NCI-H1417 treated with DMSO at 0.1 percent for 48 hours (cell line): ENCODE measurements at places on chromosomes 5 and 9.

- DNase-seq, result peak; percentile 16
These were observed 90.2 kb downstream of the HACD4 start for GRCh38 chr9:20941174-20941690.

GRCh38 chr5:148957591-148958202 lies 105.2 kb downstream of the SH3TC2 start:
- DNase-seq, result no peak

GRCh38 chr5:33257807-33258429 lies 182.8 kb upstream of the TARS1 start:
- DNase-seq, result no peak

GRCh38 chr5:6090079-6090654 lies 288.2 kb downstream of the MED10 start:
- DNase-seq, result no peak

DNA sequence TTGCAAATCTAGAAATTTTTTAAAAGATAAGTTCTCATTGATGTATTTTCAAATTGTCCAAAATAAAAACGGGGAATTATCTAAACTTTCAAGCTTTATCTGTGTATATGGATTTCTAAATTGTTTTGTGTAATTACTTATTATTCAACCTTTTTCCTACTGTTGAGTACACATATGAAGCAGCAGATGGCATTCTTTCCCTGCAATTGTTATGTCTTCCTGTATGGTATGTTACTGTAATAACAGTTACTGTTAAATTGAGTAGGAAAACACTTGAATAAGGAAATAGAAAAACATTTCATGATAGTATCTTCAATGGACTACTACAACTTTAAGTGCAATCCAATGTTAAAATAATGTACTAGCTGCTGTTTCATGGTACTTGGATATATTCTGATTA lies 124.8 kb downstream of the RANBP17 start:
- DNase-seq, result peak; percentile 5

DNA sequence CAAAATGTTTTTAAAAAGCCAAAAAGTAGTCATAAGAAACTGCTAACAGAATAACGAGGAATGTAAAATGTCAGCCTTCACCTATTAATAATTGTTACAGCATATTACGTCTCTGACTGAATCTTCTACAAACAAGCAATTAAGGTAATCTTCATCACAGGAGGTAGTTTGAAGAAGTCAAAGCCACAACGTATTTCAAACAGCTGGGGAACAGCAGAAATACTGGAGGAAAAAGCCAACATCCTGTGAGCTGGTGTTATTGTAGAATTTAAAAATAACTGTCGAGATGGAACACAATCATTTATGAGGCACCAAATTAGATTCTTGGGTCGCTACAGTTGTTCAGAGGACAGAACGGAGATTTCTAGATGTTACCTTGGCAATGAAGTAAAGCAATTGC lies 450.5 kb downstream of the AGTPBP1 start:
- no peak for DNase-seq

GRCh38 chr5:36073595-36074216 lies 7.0 kb upstream of the UGT3A2 start:
- DNase-seq, result no peak

DNA sequence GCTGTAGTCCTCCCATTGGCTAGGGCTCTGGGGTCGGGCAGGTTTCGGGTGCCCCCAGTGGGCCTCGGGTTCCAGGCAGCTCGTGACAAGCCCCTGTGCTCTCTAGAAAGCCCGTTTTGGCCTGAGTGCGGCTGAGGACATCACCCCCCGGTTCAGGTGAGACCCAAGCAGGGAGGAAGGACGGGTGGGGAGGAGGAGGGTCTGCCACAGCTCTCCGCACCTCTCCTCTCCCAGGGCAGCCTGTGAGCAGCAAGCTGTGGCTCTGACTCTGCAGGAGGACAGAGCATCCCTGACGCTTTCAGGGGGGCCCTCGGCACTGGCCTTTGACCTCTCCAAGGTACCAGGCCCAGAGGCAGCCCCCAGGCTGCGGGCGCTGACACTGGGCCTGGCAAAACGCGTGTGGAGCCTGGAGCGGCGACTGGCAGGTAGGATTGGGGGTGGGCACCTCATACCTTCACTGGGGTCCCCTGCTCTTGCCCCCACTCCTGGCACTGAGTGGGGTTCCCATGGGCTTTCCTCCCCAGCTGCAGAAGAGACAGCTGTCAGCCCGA lies 672 bp downstream of the PAXX start:
- DNase-seq, result no peak
